Natural killer cell (primary cell): ENCODE measurements at places on chromosomes 3 and 15.

GRCh38 chr3:10506696-10507095 lies 1.3 kb upstream of the ATP2B2 start:
- no peak for DNase-seq

- DNase-seq, result no peak
Measured at GRCh38 chr3:145307272-145307671, 853.7 kb downstream of the PLOD2 start.

- DNase-seq, result peak; percentile 83
Measured at GRCh38 chr3:197791113-197791891, at the start of gene LRCH3. LRCH3 (plus strand) TSS chr3:197791254; CDS start chr3:197791279, 25 bp downstream.

- DNase-seq, result no peak
Measured at GRCh38 chr3:146139586-146140110, 21.3 kb downstream of the PLOD2 start.

DNA sequence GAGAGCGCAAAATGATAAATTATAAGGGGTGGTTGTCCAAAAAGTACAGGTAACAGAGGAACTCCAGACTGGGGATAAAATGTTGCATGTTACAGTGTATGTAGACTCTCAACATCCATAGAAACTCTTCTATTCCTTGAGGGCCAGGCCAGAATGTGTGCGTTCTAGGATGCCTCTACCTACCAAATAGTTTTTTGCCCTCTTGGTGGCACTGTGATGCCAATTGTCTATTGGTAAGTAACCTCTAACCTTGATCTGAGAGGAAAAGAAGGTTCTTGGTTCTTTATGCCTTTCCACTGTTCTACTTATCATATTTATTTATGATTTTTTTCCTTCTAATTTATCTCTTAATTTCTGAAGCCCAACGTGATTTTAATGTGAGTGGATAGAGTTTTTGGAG lies 424.6 kb downstream of the GRM7 start:
- no peak for DNase-seq

GRCh38 chr3:73140772-73141442 lies 79.4 kb downstream of the EBLN2 start:
- DNase-seq, result no peak

GRCh38 chr15:41862515-41863116 lies 24.0 kb downstream of the PLA2G4B start:
- no peak for DNase-seq

DNA sequence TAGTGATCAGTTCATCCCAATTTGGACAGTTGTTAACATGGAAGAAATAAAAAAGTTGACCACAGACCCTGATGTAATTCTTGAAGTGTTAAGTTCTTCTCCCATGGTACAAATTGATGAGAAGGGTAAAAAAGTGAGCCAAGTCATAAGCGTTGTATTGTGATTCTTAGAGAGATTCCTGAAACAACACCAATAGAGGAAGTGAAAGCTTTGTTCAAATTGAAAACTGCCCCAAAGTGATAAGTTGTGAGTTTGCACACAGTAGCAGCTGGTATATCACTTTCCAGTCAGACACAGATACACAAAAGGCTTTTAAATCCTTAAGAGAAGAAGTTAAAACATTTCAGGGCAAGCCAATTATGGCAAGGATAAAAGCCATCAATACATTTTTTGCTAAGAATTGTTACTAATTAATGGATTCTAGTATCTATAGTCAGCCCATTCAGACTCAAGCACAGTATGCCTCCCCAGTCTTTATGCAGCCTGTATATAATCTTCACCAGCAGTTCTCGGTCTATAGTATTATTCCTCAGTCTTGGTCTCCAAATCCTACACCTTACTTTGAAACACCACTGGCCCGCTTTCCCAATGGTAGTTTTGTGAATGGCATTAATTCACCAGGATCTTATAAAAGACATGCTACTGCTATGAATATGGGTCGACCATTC lies 38.2 kb downstream of the CDIN1 start:
- DNase-seq, result no peak

GRCh38 chr3:44414517-44415090 lies 62.9 kb downstream of the ZNF445 start:
- no peak for DNase-seq

DNA sequence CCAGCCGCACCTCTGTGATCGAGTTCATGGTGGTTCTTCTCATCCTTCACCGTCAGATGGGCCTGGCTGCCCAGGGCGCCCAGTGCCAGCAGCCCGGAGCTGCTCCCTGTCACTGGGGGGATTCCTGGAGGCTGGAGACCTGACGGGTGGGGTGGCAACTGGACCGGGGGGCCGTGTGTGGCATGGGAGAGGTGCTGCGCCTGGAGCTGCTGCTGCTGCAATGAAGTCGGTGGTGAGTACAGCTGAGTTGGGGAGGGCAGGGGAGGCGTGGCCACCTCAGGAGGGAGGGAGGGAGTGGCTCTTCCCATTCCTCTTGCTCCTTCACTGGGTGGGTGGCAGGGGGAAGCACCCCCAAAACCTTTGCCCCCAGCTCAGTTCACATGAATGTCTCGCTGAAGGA lies 31.7 kb downstream of the TLE3 start:
- no peak for DNase-seq

DNA sequence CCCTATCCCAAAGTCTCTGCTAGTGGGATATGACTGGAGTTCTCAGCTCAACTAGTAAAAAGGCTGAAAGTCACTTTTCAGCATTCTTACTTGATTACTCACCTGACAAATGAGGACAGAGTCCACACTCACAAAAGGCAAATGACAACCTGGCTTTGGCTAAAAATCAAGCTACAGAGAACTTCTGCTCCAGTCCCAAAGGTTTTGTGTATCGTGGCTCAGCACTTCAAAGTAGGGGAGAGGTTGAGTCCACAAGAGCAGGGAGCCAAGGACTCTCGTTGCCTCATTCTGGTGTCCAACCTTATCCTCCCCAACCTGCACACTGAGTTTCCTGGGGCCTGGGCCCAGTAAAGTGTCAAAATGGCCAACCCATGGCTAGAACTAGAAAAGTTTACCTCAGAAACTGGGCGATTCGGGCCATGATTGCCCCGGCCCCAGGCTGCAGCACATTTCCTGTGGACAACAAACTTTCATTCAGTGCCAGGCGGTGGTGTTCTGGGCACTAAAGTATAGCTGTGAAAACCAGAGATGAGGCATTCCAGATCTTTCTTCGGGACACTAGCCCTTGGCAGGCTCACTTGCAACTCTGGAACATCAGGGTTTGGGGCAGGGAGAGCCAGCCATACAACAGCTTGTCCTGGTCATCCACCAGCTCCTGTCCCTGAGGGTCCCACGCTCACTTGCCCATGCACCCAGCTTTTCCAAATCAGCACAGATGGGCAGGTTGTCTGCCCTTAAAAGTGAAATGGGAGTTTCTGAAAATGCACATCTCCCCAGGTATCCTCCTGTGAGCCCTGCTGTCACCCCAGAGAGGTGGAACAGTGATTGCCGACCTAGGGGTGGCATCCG lies 3.1 kb downstream of the ACAA1 start:
- no peak for DNase-seq

GRCh38 chr3:12193485-12194165 lies 34.9 kb upstream of the TIMP4 start:
- DNase-seq, result no peak

DNA sequence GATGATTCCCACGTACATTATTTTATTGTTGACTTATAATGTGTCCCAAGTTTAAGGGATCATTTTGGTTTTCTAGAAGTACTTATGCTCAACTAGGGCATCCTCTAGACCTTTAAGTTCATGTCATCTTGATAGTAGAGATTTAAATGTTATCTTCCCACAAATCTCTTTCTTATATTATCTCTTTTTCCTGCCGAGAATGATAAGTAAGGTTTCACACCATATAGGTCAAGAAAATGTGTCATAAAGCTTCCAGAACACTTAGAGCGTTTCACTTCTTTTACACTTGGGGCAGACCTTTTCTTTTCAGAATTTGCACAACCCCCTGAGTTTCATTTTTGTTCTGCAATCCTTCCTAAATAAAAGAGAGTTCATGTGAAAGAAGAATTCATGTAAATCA lies 142.0 kb upstream of the CBLB start:
- DNase-seq, result no peak

- DNase-seq, result no peak
Measured at GRCh38 chr3:173750095-173750494, 352.6 kb downstream of the NLGN1 start.

DNA sequence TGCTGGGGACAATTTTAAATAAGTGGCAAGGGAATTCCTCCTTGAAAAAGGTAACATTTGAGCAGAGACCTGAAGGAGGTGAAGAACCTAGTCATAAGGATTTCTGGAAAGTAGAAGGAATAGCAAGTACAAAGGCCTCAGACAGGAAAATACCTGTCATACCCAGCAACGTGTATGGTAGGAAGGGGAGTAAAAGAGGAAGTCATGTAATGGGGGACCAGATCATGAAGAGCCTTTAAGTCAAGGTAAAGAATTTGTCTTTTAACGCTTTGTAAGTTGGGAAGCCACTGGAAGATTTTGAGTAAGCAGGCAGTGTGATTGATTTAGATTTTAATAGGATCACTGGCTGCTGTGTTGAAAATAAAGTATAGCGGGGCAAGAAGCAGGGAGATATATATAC lies 43.4 kb upstream of the FAH start:
- no peak for DNase-seq

DNA sequence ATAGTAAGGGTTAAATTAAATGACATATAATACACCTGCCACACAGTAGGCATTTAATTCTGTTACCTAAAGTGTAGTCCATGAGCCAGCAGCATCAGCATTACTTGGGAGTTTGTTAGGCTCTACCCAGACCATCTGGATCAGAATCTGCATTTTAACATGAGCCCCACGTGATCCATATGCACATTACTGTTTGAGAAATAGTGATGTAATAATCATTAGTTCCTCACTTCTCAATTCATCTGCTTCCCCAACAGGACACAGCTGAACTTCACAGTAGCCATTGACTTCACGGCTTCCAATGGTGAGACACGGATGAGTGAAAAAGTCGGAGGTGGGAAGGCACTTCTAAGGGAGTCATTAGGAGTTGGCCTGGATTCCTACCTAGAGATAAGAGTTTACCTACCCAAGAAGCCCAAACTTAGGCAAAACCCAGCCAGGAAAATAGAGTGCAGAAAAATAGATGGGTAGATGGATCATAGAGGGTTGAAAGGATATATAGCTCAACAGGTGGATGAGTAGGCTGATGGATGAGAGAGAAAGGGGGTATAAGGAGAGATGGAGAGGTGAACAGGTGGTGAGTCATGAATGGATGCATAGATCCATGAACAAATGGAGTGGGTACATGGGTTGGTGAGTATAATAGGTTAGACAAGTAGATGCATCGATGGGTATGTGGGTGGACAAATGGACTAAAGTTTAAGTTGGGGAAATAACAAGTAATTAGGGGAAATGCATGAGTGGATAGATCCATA lies 13.3 kb downstream of the CPNE9 start:
- no peak for DNase-seq

- DNase-seq, result no peak
Measured at GRCh38 chr3:127991251-127991650, 61.0 kb upstream of the SEC61A1 start.

- DNase-seq, result no peak
Measured at GRCh38 chr3:13851997-13852637, 27.8 kb downstream of the WNT7A start.

GRCh38 chr3:8793242-8793641 lies 23.8 kb upstream of the OXTR start:
- no peak for DNase-seq

DNA sequence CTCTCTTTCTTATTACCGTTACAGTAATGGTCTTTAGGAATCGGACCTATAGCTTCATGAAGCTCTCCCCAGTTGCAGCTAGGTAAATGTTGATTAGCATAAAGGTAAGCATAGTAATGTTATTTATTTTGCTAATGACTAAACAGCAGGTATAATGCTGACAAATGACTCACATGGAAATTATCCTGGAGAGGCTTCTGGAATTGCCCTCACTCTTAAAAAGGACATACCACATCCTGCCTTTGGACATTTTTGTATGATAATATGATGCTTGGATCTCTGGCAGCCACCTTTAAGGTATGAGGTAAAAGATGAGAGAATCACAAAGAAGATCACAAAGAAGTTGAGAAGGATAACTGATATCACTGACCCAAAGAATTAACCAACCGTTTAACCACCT lies 238.6 kb downstream of the CHL1 start:
- no peak for DNase-seq

DNA sequence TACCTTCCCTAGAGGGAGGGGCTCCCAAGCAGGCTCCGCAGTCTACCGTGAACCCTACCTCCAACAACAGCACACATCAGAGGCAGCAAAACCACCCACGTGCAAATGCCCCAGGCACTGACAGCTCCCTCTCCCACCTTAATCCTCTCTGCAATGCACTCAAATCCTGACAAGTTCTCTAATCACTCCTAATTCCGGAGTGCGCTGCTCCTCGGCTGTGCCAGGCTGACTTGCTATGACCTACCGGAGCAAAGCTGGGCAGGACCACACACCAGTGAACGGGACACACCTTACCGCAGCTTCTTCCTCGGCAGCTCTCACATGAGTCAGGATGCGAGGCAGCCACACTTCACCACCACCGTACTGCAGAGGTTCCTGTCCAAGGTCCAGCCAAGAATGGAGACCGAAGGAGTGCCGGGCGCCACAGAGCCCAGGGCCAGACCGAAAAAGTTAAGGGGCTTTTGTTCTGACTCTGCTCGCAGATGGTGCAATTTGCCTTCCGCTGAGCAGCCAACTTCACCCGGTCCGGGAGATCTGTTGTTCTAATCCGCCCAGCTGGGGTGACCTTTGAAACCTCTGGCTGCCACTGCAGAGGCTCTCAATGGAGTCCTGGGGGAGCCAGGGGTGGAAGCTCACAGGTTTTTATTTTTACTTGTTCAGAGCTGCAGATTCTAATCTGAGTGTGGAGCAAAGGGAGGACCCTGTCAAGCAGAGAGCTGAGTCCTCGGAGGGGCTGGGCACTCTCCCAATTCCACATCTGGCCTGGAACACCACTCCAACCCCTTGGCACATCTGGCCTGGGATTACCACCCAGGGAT lies 84.4 kb downstream of the MYLK start:
- DNase-seq, result no peak

DNA sequence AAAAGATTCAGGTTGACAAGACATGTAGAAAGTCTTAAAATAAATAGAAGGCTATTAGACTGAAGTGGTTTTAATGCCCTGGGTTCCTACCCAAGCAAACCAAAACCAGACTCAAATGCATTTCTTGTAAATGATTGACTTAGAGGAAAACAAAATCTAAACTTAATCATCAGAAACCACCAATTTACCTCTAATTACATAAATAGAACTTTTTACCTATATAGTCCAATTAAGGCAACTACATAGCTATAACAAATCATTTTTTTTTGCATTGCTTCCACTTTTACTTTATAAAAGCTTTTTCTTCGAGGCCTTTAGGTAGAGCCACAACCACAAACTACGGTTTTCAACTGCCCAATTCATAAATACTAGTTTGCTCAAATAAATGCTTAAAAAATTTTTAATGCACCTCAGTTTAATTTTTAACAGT lies 231.3 kb upstream of the ARHGEF26 start:
- no peak for DNase-seq
